ENCODE measurements at places on chromosomes 5 and 9.

- DNase-seq, result no peak
Measured at GRCh38 chr9:88777498-88778312, 213.6 kb upstream of the S1PR3 start.

- no peak for DNase-seq
Measured at GRCh38 chr9:81082221-81082620, 607.1 kb downstream of the TLE1 start.

DNA sequence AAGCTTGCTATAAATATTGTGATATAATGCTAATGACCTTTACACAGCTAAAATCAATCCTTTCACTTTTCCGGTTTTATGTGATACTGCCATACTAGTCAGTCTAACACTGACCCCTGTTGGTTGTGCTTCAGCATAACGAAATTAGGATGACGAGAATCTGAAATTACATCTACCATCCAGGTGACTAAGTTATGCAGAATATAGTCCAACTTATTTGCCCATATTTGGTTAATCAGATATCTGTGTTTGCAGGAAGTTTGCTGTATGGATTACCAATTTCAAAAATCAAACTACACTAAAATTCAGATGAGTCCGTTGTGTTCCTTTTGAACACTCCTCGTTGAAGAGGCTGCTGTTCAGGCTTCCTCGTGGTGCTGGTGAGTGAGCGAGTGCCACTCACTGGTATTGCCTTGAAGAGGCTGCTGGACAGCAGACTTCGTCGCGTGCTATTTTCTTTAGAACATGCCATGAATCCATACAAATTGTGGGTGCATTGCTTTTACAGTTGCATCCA is 32.5 kb downstream of the TENT4A start:
- no peak for DNase-seq

- no peak for DNase-seq
Measured at GRCh38 chr9:76218117-76218885, 175.9 kb downstream of the RFK start.

- DNase-seq, result no peak
Measured at GRCh38 chr9:95689669-95690068, 172.9 kb upstream of the PTCH1 start.

DNA sequence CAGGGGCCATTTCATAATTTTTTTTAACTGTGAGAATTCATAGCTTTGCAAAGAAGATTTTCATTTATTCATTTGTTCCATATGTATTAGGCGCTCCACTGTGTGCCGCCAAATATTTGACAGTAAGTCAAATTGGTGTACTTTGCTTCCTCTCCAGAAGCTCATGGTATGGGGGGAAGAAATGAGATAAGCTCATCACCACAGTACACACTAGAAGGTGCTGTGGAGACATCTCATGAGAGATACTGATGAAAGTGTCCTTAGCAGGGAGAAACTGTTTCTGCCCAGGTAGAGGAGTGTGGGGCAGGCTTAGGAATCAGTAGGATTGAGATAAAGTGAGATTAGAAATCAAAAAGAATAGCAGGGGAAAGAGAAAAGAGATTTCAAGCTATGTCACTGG is 136.2 kb downstream of the CDH6 start:
- no peak for DNase-seq

DNA sequence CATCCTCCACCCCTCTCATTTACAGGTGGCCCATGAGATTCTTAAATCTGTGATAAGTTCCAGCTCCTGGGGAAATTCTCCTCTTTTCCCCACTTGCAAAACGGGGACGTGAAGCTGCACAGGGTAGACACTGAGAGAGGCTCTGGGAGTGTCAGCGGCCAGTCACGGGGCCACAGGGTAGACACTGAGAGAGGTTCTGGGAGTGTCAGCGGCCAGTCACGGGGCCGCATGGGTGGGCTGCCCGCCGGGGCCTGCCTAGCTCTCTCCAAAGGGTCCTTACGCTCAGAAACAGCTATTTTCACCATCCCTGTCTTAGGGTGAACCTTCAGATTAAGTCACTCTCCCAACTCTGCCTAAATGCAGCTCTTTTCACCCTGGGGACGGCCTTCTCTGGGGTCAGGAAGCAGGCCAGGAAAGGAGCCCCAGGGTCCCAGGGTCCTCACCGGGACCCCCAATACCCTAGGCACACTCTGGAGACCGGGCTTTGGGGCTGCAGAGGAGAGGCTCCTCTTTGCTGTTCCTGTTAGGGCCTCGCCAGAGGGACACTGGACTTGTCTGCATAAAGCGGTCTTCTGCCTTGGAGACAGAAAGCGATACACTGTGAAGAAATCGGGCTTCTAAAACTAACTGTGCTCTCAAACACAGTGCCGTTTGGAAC is 1.5 kb downstream of the FAM78A start:
- no peak for DNase-seq

DNA sequence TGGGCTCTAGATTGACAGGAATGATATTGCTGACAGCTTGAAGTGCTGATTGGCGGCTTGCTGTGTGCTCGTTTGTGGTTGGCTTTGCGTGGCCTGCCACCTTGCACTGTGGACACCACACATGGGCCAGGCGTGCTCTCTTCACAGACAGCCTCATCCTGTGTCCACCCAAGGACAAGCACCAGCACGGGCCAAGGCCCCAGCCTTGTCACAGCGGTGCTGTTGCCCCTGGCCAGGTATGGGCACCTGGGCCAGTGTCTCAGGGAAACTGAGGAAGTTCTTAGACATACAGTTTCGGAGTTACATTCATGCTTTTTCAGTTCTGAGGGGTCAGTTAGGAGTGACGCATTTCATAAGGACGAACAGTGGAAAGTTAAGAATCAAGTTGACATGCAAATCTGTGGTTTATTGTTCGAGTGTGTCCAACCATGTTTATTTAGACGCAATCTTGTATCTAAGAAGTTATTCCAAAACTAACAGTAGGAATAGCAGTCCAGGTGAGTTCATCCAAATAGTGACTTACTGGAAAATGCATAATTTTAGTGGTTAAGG is 125.9 kb downstream of the EHMT1 start:
- no peak for DNase-seq

- DNase-seq, result no peak
Measured at GRCh38 chr5:148471379-148471778, 87.6 kb downstream of the FBXO38 start.

GRCh38 chr5:176798949-176799348 is 11.4 kb upstream of the UNC5A start:
- DNase-seq, result no peak

GRCh38 chr5:133244242-133244641 is 192.4 kb downstream of the HSPA4 start:
- DNase-seq, result no peak

- no peak for DNase-seq
Measured at GRCh38 chr5:116799401-116799800, 224.8 kb upstream of the SEMA6A start.

DNA sequence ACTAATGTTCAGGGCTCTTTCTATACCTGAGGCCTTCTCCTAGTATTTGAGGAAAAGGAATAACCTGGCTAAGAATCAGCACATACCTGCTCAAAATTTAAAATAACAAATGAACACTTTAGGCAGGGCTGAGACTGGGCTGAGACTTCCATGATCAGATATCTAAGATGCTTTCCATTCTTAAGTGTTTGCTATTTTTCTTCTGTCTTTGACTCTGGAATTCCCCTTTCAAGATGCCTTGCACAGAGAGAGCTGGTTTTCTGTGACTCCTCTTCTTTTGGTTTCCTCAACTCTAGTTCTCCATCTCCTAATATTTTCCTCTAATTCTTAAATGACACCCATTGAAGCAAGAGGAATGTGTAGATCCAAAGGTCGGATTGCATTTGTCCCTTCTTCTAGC is 61.1 kb downstream of the DPYSL3 start:
- no peak for DNase-seq

DNA sequence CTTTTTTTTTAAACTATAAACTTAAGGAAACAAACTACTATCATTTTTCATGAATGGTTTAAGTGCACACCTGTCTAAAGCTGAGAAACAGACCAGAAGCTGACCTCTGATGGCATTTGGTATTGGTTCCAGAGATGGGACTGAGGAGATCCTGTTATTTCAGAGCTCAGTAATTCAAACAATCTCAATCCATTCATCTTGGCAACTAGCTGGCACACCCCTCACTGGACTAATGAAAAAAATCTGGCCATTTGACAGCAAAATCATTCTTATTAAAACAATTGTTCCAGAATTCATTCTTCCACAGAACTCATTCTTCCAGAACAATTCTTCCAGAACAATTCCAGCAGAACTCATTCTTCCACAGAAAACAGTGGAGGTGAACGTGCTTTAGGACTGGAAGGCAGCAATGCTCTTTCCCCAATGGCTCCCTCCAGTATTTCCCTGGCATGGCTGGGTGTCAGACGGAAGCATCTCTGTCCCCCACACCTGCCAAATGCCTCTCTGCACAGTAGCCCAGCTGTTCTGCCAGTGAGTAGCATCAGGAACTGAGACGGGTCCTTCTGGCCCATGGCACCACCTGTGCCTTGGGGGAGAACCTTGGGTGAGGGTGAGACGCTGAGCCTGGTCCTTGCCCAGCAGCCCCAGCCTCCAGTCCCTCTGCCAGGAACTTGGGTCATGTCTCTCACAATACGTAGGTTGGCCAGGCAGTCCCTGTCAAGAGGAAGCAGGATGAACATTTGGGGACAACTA is 87.5 kb upstream of the EQTN start:
- DNase-seq, result no peak

DNA sequence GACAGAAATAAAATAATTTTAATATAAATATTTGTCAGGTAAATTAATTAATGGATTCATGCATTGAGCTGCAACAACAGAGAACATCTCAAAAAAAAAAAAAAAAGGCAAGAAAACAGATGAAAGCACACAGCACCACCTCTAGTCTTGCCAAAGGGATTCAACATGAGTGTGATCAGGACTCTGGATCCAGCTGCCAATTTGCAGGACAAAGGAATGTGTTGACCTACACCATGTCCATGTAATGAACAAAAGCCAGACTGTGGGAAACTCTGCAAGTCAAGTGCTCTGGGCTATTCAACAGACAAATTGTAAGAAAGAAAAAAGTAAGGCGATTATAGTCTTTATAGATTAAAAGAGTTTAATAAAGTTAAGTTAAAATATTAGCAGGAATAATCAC is 769.3 kb downstream of the TLR4 start:
- DNase-seq, result no peak

GRCh38 chr5:160083501-160083900 is 35.7 kb downstream of the PWWP2A start:
- no peak for DNase-seq

DNA sequence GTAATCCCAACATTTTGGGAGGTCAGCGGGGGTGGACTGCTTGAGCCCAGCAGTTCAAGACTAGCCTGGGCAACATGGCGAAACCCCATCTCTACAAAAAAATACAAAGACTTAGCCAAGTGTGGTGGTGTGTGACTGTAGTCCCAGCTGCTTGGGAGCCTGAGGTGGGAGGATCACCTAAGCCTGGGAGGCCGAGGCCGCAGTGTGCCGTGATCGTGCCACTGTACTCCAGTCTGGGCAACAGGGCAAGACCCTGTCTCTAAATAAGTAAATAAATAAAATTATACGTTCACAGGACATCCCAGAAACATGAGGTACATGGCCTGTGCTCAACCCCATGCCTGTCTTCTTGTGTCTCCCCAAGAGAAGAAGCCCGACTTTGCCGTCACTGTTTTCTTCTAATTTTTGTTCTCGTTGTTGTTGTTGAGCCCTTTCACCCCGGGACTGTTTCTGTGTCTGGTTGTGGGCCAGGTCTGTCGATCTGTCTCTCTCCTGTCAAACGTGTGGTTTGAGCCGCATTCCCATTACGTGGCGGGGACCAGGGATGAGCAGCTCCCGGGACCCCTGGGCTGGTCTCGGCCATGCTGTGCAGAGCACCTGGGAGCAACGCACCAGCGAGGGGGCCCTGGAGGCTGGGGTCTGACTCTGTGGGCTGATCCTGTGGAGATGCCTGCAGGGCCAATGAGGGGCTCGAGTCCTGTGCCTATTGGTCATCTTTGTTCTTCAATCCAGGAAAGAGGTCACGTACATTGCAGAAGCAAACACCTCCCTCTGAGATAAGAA is 32.2 kb downstream of the NACC2 start:
- DNase-seq, result no peak

GRCh38 chr5:15983392-15983791 is 196.2 kb downstream of the MARCHF11 start:
- DNase-seq, result no peak

DNA sequence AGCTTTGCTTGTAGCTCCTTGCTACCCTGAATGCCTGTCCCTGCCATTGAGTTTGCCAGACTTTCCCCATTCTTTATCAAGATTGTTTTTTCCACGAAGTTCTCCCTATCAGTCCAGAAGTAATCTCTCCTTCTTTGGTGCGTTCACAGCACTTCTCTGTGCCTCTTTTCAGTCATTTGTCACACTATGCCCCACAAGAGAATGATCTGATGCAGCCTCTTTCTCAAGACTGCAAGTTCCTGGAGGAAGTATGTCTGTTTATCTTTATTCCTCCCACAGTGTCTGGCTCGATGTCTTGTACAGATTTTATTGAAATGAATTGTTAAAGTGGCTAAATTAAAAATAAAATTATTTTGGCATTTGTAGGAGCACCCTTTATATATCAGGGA is 99.3 kb downstream of the CCDC192 start:
- no peak for DNase-seq

GRCh38 chr9:129584136-129584535 is 36.8 kb downstream of the C9orf50 start:
- DNase-seq, result peak; percentile 59

DNA sequence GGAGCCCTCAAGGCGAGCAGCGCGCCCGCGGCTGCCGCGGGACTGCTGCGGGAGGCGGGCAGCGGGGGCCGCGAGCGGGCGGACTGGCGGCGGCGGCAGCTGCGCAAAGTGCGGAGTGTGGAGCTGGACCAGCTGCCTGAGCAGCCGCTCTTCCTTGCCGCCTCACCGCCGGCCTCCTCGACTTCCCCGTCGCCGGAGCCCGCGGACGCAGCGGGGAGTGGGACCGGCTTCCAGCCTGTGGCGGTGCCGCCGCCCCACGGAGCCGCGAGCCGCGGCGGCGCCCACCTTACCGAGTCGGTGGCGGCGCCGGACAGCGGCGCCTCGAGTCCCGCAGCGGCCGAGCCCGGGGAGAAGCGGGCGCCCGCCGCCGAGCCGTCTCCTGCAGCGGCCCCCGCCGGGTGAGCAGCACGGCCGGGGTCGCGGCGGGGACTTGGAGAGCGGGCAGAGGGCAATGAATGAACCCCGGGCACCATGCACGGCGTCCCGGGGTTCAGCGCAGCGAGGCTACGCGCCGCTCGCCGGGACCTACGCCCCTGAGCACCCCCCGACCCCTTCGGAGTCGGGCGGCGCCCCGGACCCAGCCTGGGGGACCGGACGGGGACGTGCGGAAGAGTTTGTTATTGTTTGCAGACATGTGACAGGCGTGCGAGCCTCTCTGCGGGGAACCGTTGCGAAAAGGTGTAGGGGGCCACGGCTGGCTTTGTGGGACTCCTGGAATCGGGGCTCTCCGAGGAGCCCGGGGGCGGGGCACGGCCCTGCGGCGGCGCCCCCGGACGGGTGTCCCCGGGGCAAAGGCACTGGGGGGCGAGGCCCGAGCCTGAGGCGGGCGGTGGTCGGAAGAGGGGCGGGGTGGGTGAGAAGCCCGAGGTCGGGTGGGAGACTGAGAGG is 553 bp downstream of the MAP3K1 start:
- peak; percentile 36 for DNase-seq

GRCh38 chr5:171405615-171406014 is 13.8 kb upstream of the FGF18 start:
- DNase-seq, result no peak

Measured in stimulated activated CD4-positive, alpha-beta T cell treated with anti-CD3 and anti-CD28 coated beads, Interleukin-1b, Interleukin-23, amount 100 ng/mL, for 48 hours (primary cell).